ENCODE measurements at places on chromosomes 7 and 10.
A peak's percentile ranks its signal among the peaks of the same experiment; 100 is the strongest.

DNA sequence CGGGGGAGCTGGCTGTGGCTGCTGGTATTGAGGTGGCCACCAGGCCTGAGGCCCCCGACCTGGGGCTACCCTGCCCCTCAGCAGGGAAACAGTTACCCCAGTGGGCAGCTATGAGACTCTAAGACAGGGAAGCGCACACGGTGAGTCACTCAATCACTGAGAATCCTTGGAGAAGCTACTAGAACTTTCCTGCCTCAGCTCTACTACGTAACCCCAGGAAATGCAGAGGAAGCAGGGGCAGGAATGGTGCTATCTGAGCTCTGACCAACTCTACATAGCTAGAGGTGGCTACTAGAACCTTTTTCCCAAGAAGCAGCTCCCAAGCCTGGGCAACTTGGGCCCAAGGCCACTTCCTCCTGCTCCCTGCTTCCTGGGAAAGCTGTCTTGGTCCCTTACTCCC, 11.8 kb downstream of the DNAJB12 start:
- no peak for DNase-seq

- DNase-seq = no peak
These were observed 47.3 kb upstream of the ZMIZ1 start for GRCh38 chr10:79021331-79021907.

GRCh38 chr7:101874028-101874427, 56.6 kb downstream of the CUX1 start:
- no peak for DNase-seq

DNA sequence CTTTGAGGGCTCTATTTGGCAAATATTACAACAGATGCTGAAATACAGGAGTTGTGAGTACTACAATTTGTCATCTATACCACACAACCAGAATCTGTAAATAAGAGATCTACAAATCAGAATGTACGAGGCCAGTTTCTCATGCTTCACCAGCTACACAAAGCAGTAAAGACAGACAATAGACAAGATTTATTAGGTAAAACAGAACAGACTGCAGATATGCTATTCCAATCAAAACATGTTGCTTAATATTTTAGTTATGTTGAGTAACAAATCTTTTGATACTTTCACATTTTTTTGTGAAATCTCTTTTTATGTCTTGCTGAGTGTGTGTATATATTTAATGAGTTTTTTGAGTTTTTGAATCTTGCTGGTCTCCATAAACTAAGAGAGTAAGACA, 109.1 kb downstream of the CHCHD3 start:
- DNase-seq = no peak

- no peak for DNase-seq
These were observed 3.4 kb downstream of the CDK1 start for GRCh38 chr10:60781661-60782060.

- no peak for DNase-seq
These were observed 35.2 kb downstream of the CAMK2B start for GRCh38 chr7:44290252-44290620.

DNA sequence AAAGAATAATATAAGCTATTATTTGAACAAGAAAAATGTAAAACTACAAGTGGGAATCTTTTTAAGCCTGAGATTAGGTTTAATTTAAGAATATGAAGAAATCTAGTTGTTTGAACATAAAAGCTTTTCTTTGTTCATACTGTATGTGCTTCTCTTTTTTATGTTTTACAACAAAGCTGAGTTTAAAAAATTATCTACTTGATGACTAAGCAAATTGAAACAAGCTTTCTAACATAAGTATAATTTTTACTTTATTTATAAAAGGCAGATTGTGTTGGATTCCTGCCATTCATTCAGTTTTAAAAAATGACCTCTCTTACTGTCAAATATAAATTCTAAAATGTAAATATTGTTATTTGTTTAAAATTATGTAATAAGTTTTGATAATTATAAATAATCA, 958.2 kb downstream of the DNAJB9 start:
- no peak for DNase-seq

DNA sequence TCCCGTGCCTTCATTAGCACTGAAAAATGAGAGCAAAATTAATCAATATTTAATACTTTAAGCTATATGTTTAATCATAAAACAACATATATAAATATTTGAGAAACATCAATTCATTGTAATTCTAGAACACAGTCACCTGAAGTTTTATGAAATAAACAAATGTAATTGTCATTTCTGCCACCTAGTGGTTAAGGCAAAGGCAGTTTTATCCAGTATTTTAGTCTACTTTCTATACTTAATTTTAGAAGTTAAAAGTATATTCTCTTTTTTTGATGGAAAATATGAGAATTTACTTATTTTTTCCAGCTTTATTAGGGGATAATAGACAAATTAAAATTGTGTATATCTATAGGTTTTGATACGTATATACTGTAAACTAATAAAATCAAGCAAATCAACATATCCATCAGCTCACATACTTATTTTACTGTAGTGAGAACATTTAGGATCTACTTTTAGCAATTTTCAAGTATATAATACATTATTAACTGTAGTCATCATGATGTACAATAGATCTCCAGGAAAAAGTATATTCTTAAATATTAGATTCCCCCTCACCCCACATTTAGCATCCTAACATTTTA, 16.9 kb downstream of the PCGF6 start:
- peak; percentile 23 for DNase-seq

- no peak for DNase-seq
These were observed 153.6 kb downstream of the CACNB2 start for GRCh38 chr10:18293536-18294510.

DNA sequence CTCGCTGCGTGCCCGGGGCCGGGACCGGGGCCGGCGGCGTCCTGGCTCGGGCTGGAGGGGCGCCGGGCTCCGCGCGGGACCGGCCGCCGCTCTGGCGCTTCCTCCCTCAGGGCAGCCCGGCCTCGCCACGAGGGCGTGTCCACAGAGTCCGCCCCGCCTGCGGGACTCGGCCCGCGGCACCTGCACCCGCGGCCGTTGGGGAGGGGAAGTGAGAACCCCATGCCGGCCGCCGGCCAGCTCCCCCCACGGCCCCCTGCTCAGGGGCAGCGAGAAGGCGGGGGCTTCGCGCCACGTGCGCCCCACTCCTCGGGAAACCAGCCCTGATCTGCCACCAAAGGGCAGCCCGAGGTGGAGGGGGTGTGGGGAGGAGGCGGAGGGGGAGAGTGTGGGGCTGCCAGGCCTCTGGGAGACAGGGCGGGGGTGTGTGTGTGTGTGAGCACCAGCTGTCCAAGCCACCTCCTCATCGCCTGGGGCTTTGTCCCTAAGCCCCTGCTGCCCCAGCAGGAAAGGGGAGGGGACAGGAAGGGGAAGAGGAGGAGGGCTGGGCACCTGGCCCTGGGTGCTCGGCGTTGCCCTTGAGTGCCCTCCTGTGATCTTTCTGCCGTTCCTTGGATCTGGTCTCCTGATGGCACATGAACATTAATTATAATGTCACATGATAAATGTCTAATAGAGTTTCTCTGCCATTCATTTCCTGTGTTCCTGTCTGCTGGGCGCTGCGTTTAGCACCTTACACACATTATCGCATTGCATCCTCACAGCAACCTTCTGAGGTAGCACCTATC, at the start of gene PIK3AP1:
Gene PIK3AP1 (minus strand): TSS at position 93 of the 785 bp plus-strand sequence. CDS start 120 bp downstream, outside the sequence.
- peak; percentile 58 for DNase-seq

DNA sequence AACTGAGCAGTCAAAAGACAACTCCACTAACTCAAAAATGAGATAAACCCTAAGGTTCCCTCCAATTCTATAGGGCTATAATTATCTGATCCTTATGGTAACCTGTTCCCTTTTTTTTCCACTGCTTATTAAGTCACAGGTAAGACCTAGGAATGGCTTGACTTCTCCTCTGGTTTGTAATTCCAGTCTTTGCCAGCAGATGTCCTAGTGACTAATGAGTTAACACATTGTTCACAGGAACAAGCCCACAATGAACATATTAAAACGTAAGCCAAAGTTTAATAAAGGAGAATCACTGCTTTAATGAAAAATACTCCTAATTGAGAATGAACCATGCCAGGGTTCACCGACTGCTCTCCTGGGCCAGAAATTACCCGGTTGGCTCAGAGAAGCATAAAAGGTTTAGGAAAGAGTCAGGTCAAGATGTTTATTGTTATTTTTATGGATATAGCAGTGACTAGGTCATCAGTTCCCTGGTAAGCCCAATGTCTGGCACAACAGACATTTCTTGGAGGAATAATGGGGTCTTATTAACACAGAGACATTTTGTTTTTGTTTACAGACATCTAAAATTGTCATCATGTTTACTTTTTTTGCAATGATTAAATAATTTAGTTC, 120.1 kb downstream of the ELAPOR2 start:
- peak; percentile 71 for DNase-seq

DNA sequence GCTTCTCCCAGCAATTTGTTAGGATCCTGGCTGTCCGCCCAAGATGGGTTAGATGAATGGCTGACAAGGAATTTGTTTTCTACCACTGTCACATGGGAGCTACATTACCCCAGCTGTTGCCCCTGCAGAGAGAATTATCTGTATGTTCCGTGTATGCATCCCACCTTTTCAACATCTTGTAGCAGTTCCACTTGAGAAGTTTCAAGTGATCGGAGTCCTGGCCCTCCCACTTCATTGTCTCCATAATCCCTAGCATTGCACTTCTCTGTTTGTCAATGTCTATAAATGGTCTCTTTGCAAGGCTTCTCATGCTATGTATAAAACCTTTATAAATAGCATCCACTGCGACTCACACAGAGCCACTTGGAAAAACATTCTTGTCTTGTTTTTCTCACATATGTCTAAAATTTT, 972.5 kb downstream of the CNTNAP2 start:
- no peak for DNase-seq

- DNase-seq = peak; percentile 20
These were observed 594.9 kb downstream of the REEP3 start for GRCh38 chr10:64115908-64116643.

- DNase-seq = peak; percentile 56
These were observed 4.8 kb upstream of the MTPAP start for GRCh38 chr10:30353851-30354250.

DNA sequence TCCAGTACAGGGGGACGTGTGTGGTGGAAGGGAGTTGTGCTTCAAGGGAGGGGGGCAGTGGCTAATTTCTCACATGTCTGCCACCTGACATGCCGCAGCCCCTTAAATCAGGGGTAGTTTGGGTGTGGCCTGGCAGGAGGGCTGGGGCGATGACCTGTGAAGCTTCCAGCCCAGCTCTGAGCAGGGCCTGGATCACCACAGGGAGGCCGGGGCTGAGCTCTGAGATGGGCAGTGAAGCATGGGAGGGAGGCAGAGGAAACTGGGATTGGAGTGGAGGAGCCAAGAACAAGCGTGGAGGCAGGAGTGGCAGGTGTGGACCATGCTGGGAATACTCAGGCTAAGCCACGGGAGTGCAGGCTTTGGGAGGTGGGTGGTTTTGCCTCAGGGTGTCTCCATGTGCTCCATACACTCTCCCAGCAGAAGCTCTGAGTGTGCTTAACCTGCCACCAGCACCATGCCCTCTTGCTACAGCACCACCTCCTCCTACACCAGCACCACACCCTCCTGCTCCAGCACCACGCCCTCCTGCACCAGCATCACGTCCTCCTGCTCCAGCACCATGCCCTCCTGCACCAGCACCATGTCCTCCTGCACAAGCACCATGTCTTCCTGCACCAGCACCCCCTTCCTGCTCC, 99.3 kb upstream of the SHH start:
- peak; percentile 11 for DNase-seq

DNA sequence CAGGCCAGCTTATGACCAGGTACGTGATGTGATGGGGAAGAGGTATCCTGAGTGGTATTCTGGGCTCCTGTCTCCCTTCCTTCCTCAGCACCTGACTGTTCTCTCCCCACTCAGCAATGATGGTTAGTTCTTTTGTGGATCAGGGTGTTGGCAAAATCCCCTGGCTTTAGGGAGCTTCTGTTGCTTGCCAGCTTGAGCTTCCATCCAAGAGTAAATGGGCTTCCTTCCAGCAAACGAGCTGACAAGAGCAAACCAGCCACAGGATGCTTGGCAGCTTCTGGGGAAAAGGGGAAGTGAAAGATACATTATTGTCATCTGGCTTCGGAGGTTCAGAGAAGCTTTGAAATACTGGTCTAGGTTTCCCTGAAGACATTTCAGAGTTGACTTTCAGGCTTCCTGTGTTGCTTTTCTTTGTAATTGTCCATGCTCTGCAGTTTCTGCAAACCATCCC, 5.2 kb downstream of the DUSP5 start:
- DNase-seq = no peak

DNA sequence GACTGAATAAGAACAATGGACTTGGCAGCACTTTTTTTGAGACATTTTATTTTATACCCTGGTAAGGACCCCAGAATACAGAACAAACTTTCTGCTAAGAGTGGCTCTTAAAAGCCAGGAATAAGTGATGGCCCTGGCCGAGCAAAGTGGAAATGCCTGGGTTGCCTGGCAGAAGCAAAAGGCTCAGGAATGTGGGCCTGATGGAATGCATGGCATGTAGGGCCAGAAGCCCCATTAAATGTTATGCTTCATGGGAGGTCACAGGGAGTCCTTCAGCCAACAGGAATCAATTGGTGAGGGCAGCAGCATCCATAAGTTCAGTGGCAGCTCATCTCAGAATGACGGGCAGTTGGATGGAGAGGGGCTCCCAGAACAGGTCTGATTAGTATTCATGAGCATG, 301.5 kb upstream of the CACNA2D1 start:
- peak; percentile 66 for DNase-seq

DNA sequence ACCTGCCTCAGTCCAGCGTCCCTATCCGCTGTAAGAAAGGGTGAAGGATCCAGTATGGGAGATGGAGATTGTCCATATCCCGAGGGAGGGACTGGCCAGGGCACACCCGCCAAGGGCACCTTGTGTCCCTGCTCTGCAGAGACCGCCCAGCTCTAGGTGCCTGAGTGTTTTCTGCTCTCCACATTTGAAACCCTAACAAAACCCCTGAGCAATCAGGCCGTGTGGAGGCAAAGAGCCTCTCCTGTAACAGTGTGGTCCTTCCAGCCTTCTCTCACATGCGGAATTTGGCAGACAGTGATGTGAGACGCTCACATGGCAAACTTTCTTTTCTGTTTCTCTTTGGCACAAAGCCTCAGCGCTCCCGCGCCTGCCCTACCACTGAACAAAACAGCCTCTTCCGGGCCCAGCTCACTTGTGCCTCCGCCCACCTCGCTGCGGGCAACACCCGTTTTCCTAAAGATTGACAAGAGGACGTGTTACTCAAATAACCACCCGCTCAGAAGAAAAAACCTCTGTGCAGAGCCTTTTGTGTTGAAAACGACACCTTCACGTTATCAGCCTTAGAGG, 514.8 kb downstream of the DNAJB6 start:
- DNase-seq = no peak

DNA sequence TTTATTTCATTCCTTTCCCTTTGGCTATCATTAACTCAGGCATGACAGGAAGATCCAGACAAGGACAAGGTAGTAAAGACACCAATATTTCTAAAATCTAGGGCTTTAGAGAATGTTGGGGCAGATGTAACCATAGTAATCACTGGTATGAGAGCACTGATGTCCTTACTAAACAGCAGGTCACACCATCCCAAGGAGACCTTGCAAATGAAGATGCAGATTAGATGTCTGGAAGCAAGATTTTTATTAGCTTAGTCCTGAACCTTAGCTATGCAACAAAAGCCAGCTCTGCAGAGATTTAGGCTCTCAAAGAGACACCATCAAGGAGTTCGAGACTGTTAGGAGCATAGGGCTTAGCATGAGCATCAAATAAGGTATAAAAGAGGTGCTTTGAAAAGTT, 23.6 kb upstream of the FRA10AC1 start:
- DNase-seq = no peak
